ENCODE measurements at places on chromosomes 12 and 14.

- DNase-seq: no peak
Observed at GRCh38 chr12:47114481-47114892, 34.7 kb upstream of the AMIGO2 start.

DNA sequence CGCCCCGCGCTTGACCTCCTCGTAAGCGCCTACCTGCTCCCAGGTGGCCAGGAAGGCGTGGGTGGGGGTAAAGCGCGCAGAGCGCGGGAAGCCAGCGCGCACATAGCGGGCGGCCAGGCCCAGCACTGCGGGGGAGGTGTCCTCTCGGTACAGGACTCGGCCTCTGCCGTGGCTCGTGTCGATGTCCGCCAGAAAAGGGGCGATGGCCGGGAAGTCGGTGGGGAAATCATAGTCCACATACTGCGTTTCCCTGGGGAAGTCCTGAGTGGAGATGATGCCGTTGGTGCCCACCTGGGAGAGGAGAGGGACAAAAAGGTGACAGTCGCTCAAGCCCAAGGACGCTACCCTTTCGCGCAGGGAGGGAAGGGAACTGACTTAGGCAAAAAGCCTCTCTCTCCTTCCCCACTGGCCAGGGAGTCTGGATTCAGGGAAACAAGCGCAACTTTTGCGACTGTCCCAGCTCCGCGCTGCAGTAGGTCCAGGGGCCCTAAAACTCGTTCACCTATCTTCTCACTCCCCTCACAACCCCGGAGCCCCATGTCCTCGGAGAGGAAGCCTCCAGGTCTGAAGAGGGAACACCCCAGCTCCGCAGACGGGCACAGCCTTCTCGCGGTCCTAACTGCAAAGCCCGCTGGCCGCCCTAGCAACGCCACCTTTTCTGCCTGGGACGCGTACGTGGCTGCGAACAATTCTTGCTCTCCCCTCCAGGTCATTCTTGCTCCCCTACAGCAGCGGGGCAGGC lies 815 bp downstream of the NID2 start:
- no peak for DNase-seq

DNA sequence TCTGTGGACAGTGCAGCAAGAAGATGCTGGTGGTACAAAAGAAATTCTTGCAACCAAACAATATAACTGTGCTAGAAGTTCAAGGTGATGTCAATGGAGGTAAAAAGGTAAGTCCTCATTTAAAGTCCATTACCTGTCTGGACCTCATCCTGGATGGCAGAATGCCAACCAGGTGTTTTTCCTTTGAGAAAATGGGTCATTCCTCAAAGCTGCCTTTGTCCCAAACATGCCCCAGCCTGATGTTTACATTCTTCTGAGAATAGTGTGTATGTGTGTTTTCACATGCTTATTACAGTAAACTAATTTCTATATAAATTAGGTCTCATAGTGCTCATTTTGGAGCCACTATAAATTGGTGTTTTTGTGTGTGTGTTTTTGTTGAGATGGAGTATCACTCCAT lies 24.9 kb downstream of the ACTR6 start:
- no peak for DNase-seq

- DNase-seq: no peak
Observed at GRCh38 chr12:9406564-9407424, 198.6 kb upstream of the PZP start.

DNA sequence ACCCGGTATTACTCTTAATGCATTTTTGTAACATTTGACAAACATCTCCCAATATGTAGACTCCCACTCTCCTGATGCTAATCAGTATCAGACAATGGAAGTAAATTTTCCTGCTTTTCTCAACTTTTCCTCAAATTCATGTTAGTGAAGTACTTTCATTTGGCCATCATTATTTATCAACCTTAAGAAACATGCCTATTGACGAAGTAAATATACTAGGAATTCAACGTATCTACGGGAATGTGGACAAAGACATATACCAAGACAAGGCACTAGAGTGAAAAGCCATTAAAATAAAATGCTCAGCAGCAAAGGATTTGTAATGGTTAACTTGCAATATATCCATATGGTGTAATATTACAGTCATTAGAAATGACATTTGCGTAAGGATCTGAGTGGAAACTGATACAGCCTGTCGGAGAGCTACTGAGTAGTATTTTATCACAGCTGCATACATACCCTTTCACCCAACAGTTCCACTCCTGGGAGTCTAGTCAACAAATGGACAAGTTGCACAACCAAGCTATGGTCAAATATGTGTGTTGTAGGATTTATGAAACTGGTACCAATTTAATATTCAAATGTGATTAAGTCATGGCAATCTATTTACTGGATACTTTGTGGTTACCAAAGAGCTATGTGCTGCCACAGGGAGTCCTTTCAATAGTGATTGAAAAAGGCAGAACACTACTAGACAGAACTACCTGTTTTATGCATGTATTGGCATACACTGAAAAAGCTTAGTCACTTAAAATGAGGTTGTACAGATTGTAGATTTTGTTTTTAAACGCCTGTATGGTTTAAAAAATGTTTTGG lies 26.5 kb downstream of the NUDT4 start:
- no peak for DNase-seq

- no peak for DNase-seq
Observed at GRCh38 chr12:11015775-11016430, 6.5 kb downstream of the TAS2R19 start.

DNA sequence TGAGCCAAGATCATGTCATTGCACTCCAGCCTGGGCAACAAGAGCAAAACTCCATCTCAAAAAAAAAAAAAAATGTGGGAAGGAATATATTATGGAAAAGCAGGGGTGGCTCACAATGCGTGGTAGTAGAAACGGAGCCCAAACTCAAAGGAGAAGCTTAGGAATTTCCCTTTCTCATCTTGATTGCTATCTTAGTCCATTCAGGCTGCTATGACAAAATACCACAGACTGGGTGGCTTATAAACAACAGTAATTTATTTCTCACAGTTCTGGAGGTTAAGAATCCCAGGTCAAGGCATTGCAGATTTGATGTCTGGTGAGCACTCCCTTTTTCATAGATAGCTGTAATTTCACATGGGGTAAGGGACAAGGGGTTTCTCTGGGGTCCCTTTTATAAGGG lies 153.8 kb upstream of the KRR1 start:
- DNase-seq: no peak

- DNase-seq: no peak
Observed at GRCh38 chr14:102046337-102047278, 40.2 kb downstream of the HSP90AA1 start.

DNA sequence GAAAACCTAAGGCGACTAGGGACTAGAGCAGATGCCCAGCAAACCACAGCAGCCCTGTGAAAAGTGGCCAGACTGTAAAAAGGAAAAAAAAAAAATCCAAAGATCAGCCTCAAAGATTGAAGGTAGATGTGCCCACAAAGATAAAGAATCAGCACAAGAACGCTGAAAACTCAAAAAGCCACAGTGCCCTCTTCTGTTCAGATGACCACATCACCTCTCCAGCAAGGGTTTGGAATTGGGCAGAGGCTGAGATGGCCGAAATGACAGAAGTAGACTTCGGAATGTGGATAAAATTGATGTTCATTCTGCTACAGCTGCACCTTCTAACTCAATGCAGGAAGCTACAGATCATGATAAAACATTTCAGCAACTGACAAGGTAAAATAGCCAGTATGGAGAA lies 154.4 kb downstream of the GPHN start:
- no peak for DNase-seq

GRCh38 chr12:51242120-51242519 lies 3.5 kb downstream of the DAZAP2 start:
- DNase-seq: no peak

DNA sequence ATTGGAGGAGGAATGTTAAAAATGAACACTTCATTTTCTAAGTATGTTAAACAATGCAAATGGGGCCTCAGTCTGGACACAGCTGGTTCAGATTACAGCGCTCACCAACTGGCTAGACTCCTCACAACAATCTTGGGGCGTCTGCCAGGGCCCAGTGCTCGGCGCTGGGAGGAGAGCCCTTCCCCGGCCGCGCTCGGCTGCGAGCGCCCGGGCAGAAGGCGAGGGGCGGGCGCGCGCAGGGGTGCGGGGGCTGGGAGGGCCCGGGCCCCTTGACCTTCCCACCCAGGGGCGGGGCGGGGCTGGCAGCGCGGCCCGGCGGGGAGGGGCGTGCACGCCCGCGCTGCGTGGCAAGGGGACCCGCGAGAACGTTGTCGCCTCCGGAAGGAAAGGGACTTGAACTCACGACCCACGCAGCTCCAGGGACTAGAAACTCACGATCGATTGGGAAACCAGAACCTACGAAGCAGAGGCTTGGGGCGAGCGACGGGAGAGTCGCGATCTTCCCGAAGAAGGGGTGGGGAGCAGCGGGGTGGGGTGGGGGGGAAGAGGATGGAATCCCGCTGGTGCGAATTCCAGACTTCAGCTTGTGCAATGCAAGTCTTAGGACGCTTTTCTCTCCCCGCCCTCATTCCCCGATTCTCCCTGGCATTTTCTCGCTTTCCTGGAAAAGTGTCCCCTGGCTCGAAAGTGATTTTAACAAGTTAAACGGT lies at the start of gene FBLN5:
Gene FBLN5 (minus strand): TSS at position 220 of the 710 bp plus-strand sequence. CDS start 465 bp downstream, outside the sequence.
- no peak for DNase-seq

DNA sequence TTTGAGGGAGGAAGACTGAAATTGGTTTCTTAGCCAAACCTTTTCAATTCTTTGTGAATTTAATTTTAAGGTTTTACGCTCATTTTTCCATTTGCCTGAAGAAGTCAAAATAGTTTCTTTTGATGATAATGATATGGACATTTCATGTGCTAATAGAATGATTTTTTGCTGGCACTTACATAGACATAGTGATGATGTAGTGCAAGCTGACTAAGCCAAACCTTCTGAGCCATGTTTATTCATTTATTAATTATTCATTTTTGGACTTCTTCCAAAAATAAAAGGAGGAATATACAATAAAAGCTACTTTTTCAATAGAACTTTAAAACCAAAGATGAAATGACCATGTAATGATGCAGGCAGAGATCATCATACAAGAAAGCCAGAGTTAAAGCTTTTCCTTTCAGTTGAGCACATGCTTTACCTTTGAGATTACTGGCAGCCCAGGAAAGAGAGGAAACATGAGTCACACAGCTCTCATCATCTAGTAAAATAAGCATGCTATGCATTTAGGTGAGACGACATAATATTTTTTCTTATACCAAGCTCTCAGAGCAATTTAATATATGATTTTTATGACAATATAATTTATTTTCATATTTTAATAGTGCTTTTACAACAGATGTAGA lies 24.8 kb downstream of the KCNA1 start:
- DNase-seq: no peak

DNA sequence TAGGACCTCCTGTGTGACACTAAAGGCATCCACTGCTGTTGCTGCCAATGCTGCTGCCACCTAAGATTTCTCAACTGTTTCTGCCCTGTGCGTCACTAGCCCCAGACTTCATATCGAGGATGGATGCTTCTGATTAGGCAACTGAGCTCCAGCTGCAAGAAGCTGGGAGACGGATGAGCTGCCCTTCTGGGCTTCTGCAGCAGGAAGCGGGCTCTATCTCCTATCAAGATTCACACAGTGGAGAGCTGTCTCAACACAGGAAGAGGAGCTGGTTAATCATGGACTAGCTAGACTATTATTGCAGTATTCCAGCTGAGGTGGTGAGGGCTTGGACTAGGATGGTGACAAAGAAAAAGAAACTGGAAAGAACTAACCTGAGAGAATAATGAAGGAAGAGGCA lies 59.2 kb upstream of the PELI2 start:
- no peak for DNase-seq

DNA sequence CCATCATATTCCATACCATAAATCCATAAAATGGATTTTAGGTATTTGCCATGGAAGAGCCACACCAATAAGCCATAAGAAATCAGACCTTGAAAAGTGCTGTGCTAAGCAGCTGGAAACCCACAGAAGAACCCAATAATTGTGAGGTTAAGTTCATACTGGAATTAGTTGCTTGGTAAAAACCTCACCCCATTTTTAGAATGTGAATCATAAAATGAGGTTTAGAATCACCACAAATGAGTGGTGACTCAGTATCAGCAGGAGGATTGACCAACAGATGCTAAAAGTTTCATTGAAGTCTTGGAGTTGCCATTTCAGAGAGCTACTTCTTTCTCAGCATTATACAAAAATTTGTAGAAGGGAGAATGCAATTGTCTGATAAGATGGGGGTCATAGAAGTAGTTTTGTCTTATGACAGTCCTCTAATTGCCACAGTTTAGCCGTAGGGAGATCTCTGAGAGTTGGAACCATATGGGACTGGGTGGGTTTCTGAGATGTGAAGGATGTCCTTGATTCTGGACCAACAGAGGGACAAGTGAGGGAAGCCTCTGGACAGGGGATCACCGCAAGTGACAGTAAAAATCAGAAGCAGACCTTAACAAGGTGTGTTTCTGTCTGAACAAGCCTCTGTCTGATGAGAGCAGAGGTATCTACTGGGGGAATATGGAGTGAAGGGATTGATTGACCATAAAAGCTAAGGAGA lies 1.4 kb upstream of the STON2 start:
- no peak for DNase-seq

GRCh38 chr12:120141336-120141735 lies 24.8 kb upstream of the RAB35 start:
- no peak for DNase-seq

DNA sequence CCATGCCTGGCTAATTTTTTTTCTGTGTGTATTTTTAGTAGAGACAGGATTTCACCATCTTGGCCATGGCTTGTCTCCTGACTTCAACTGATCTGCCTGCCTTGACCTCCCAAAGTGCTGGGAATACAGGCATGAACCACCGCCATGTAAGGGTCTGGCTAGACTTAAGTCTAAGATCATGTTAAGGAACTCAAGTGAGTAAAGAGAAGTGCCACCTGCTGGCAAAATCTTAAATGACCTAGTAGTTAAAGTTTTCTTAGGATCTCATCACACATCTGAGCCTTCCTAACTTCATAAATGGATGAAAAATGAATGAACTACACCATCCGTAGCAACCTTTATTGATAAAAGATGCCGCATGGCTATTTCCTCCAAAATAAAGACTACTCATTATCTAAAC lies 1.7 kb upstream of the C12orf56 start:
- no peak for DNase-seq

- DNase-seq: no peak
Observed at GRCh38 chr12:31263661-31264060, 62.3 kb downstream of the SINHCAF start.

- no peak for DNase-seq
Observed at GRCh38 chr12:97313471-97314190, 149.0 kb upstream of the RMST start.

- DNase-seq: no peak
Observed at GRCh38 chr14:30191639-30192279, 264.1 kb upstream of the PRKD1 start.

DNA sequence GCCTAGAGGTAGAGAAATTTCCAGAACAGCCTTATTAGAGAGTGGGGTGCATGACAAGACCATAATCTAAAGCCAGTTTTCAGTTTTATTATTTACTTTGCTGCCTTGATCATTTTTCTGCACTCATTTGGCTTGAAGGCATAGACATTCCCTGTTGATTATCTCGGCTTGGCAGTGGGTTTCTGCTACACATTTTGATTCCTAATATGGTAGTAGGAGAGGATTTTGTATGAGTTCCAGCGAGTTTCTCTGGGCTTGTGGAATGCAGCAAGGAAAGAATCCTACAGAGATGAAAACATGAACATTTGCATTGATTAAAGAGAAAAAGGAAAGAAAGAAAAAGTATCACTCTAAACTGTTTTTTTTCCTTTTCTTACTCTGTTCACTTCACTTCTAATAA lies 281.2 kb downstream of the PAWR start:
- DNase-seq: no peak

GRCh38 chr14:49114161-49114893 lies 471.9 kb downstream of the RPS29 start:
- DNase-seq: no peak

GRCh38 chr12:59396519-59396918 lies 199.3 kb upstream of the SLC16A7 start:
- no peak for DNase-seq

GRCh38 chr12:65274602-65275272 lies 3.7 kb upstream of the MSRB3 start:
- DNase-seq: no peak

Measured in cortex of kidney (tissue), 1 donor.